ENCODE measurements at places on chromosomes 13 and 19.

GRCh38 chr13:59631271-59631670 is 532.5 kb downstream of the DIAPH3 start:
- DNase-seq, result no peak

GRCh38 chr19:30710721-30711120 is 338.5 kb downstream of the ZNF536 start:
- peak; percentile 80 for DNase-seq

DNA sequence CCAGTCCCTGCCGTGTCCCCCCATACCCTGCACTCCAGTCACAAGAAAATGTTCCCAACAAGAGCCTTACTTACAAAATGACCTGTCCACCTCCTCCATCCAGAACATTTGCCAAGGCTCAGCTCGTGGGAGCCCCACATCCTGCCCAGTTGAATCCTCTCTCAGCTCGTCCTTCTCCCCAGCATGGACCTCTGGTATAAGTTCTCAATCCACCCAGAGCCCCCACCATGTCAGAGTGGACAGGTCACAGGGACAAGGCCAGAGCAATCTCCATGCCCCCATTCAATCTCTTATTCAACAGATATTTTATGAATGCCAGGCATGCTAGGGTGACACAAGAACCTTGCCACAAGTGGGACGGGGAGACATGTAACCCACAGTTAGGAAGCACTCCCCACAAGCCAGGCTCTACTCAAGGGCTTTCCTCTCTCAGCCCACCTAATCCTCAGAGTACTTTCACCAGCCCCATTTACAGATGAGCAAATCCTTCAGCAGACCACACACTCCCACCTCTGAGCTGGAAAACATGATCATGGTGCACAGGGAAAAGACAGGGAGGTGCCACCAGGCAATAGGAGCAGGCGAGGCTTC is 15.1 kb downstream of the DEDD2 start:
- DNase-seq, result no peak

DNA sequence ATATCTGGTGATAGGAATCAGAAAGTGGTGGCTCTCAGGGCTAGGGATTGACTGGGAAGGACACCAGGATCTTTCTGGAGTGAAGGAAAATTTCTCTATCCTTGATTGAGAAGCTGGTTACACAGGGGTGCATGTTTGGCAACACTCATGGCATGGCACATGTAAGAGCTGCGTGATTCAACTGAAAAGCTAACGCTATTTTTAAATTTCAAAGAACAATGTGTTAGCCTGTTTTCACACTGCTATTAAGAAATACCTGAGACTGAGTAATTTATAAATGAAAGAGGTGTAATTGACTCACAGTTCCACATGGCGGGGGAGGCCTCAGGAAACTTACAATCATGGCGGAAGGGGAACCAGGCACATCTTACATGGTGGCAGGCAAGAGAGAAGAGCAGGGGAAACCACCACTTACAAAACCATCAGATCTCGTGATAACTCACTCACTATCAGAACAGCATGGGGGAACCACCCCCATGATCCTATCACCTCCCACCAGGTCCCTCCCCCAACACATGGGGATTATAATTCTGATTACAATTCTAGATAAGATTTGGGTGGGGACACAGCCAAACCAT is 7.4 kb downstream of the SIGLEC8 start:
- no peak for DNase-seq

GRCh38 chr13:40460116-40460515 is 206.3 kb downstream of the FOXO1 start:
- no peak for DNase-seq

GRCh38 chr13:35255241-35255640 is 221.2 kb downstream of the MAB21L1 start:
- no peak for DNase-seq

DNA sequence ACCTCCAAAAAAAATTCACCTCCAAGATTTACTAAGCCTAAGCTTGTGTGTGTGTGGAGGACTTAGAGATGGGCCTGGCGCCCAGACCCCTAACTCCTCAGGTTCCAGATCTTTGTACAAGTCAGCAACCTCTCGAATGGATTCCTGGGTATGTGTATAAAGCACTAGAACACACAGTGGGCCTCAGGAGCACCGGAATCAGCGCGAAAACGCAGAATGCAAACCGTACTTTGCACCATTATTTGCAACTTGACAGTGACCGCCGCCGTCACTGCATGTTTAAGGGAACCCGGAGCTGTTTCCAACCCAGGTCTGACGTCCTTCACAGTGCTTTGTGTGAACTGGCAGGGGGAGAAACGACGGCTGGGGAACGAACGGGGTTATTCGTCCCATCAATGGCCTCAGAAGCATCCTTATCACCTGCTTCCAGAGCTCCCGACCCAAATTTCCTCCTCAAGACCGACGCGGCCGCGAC is 688 bp downstream of the ZNF606 start:
- peak; percentile 25 for DNase-seq

- no peak for DNase-seq
Measured at GRCh38 chr19:44635581-44636438, 7.9 kb upstream of the PVR start.

- no peak for DNase-seq
Measured at GRCh38 chr19:34082289-34083077, 89.8 kb upstream of the LSM14A start.

DNA sequence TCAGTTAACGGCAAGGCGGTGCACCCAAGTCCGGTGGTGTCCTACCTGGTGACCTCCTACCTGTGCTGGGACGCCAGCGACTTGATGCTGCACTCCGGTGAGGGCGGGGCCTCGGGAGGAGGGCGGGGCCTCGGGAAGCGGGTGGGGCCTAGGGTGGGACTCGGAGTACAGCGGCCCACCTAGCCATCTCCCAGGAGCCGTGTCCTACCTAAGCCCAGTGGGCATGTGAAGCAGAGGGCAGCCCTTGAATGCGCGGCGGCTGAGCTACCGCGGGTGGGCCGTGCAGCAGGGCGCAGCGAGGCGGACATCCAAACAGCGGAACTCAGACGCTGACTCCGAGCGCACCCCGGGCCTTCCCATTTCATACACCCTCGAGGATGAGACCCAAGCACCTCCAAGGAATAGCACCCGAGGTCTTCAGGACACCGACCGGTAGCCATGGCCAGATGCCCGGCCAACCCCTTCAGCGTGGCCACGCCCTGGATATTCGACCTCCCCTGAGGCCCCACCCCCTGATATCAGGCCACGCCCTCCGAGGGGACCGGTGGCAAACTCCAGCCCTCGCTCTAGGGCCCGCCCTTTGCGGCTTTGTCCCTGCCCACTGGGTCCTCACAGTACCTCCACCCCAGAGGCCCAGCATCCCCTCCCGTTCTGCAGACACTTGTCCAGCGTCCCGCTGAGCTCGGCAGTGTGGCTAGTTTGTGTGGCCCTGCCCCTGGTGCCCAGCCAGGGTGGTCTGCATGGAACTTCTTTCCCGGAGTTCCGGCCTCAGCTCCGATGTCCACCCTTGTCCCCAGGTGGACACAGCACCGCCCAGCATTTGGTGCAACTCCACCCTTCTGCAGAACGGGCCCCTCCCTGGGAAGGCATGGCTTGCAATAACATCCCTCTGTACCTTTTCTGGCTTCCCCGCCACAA is 5.4 kb downstream of the KLK1 start:
- peak; percentile 8 for DNase-seq

- no peak for DNase-seq
Measured at GRCh38 chr13:90302107-90302506, 1045.4 kb upstream of the MIR17HG start.

DNA sequence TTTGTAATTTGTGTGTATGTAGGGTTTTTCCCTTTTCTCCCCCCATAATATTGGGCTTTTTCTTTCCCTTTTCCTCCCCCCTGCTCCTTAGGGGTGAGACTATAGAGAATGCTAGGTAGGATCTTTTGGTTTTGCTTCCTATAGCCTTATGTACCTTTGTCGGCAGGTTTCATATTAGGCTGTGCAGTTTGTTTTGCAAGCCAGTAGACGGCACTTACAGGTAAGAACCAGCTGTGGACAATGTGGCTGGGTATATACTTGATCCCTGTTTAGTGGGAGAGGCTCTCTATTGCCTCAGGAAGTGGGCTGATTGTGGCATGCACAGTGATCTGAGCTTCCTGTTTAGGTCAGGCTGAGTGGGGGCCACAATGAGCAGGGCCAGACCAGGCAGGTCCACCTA is 359.2 kb upstream of the OBI1 start:
- no peak for DNase-seq

DNA sequence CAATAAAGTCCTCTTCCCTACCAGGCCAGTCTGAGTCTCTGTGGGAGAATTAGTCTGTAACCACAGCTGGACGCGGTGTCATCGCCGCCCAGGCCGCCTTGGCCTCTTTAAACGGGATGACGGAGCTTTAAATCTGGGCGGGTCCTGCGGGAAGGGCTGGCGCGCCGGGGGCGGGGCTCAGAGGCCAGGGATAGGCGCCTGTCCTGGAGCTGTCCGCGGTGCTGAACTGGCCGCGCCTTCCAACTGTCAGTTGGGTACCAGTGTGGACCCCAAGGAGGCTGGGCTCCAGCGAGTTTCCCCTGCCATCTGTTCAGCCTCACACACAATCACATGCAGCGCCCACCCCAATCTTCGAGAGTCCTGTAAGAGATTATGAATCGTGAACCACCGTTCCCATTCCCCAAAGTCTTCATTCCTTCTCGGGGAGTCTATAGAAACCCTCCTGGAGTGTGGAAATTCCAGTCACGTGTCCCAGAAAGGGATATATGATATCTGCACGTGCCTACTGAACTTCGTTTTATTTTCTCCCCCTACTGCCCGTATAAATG is 11.5 kb downstream of the APLP1 start:
- no peak for DNase-seq

DNA sequence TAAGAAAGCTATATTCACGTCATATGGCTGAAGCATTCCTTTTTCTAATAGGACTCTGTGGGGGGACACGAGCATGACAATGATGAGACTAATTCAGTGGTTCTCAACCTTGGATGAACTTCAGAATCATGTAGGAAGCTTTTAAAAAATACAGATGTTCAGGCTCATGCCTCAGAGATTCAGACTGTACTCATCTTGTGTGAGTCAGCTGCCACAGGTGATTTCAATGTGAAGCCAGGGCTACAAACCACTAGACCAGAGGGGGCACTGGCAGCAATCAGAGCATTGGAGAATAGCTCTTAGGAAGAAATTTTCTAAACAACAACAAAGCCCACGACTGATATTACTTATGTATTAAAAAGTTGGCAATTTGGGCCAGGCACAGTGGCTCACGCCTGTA is 91.7 kb downstream of the SERP2 start:
- DNase-seq, result no peak

GRCh38 chr19:8446061-8446709 is 1.4 kb downstream of the HNRNPM start:
- no peak for DNase-seq

GRCh38 chr19:3768015-3768747 is 3.8 kb downstream of the RAX2 start:
- no peak for DNase-seq

- no peak for DNase-seq
Measured at GRCh38 chr19:23283925-23284324, 33.7 kb upstream of the ZNF724 start.

DNA sequence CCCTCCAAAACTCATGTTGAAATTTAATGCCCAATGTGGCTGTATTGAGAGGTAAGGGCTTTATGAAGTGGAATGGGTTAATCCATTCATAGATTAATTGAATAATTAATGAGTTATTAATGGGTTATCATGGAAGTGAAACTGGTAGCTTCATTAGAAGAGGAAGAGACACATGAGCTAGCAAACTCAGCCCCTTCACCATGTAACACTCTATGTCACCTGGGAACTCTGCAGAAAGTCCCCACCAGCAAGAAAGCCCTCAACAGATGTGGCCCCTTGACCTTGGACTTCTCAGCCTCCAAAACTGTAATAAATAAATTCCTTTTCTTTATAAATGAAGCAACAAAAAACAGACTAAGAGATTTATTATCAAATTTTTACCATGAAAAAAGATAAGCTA is 223.5 kb downstream of the KLF12 start:
- no peak for DNase-seq

- no peak for DNase-seq
Measured at GRCh38 chr13:28991764-28992163, 171.6 kb downstream of the MTUS2 start.

- no peak for DNase-seq
Measured at GRCh38 chr19:57830071-57830602, at the start of gene ZNF587B. TSS of gene ZNF587B (plus strand) at chr19:57830299. CDS start at chr19:57830529, 230 bp downstream.

DNA sequence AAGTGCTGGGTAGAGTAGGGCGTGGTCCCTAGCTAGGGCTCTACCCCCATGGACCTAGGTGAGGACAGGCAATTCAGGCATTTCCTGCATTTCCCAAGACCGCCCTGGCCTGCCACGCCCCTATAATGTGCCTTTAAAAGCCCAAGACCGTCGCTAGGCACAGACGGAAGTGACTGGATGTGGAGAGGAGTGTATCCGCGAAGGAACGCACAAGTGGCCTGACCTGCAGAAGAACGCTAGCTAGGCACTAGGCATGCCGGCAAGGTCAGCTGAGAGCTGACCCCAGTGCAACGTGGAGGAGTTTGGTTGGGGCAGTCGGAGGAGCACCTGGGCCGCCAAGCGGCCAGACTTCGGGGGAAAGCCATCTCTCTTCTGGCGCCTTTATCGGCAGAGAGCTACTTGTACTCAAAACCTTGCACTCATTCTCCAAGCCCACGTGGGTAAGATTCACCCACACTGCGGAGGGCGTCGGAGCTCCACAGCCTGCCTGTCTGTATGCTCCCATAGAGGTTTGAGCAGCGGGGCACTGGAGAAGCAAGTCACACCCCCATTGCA is 370.0 kb downstream of the FGF9 start:
- no peak for DNase-seq

DNA sequence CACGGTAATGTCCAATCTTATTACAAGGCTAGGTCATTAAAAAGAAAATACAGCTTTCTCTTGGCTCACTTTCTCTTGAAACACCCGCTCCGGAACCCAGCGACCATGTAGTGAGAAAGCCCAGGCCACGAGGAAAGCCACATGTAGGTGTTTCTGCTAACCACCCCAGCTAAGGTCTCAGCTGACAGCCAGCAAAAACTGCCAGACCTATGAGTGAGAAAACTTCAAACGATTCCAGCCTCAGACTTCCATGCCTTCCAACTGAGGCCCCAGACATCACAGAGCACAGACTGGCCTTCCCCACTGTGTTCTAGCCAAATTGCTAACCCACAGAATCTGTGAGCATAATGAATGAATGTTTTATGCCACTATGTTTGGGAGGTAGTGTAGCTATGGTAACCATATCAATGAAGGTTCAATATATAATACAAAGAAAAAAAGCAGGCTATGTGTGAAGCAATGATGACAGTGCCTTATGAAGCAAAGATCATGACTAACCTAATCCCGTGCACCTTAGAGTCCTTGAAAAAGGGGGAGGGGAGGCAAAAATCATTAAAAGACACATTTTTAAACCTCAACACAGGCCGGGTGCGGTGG is 11.9 kb upstream of the TPTE2 start:
- no peak for DNase-seq

DNA sequence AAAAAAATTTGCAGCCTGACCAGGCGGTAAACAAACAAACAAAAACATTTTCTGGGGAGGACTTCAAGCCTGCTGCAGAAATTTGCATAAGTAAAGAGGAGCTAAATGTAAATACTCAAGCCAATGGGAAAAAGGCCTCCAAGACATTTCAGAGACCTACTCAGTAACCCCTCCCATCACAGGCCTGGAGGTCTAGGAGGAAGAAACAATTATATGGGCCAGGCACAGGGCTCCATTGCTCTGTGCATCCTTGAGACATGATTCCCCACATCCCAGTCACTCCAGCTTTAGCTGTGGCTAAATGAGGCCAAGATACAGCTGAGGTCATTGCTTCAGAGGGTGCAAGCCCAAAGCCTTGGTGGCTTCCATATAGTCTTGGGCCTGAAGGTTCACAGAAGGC is 793.4 kb downstream of the SLITRK1 start:
- DNase-seq, result no peak

All from DMS79 treated with DMSO at 0.1 percent for 48 hours (cell line).